Stimulated activated CD8-positive, alpha-beta memory T cell treated with anti-CD3 and anti-CD28 coated beads, Interleukin-7, amount 100 ng/mL, for 1 hour (primary cell): ENCODE measurements at places on chromosomes 13 and 19.

DNA sequence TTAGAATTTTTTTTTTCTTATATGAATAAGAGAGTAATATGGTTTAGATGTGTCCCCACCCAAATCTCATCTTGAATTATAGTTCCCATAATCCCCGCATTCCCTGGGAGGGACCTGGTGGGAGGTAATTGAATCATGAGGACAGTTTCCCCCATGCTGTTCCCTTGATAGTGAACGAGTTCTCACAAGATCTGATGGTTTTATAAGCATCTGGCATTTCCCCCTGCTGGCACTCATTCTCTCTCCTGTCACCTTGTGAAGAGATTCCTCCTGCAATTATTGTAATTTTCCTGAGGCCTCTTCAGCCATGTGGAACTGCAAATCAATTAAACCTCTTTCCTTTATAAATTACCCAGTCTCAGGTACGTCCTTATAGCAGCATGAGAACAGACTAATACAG is 205.7 kb downstream of the MYO16 start:
- DNase-seq = no peak

- DNase-seq = no peak
Observed at GRCh38 chr19:383040-383439, 25.9 kb downstream of the C2CD4C start.

- no peak for DNase-seq
Observed at GRCh38 chr13:30622551-30622950, 4.8 kb downstream of the USPL1 start.

GRCh38 chr13:57558051-57558467 is 73.5 kb upstream of the PCDH17 start:
- DNase-seq = no peak

DNA sequence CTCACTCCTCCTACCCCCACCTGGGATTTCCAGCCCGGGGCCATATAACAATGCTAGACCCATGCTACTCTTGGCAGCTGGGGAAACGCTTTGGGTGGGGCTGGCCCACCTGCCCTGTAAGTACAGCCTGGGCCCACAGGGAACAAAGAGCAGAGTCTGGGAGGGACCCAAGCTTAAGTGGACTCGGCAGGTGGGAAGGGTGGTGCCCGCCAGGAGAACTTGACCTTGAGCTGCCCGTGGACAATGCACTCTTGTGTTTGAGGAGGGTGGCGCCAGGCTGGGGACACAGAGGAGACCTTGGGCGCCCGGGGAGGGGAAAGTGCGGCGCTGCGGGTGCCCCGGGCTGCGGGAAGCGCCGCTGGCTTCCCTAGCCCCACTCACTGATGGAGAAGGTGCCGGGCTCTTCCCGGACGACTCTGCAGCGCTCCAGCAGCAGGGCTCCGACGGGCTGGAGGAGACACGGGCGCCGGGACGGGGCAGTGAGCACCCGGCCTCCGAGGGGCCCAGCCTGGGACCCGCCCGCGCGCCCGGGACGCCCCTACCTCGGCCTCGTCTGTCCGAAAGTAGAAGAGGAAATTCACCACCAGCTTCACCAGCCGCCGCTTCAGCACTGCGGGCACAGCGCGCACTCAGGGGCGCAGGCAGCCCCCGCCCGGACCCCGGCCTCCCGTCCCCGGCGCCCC is 607 bp downstream of the PLEKHJ1 start:
- DNase-seq = no peak

GRCh38 chr13:67148161-67148571 is 82.0 kb downstream of the PCDH9 start:
- no peak for DNase-seq

GRCh38 chr13:103100830-103101229 is 34.6 kb upstream of the SLC10A2 start:
- no peak for DNase-seq

GRCh38 chr13:98188544-98189166 is 11.6 kb upstream of the RNF113B start:
- DNase-seq = no peak

GRCh38 chr19:46745521-46746280 is at the start of gene FKRP:
Gene FKRP (plus strand): TSS chr19:46746057. CDS start chr19:46755451, 9,394 bp downstream.
- no peak for DNase-seq

DNA sequence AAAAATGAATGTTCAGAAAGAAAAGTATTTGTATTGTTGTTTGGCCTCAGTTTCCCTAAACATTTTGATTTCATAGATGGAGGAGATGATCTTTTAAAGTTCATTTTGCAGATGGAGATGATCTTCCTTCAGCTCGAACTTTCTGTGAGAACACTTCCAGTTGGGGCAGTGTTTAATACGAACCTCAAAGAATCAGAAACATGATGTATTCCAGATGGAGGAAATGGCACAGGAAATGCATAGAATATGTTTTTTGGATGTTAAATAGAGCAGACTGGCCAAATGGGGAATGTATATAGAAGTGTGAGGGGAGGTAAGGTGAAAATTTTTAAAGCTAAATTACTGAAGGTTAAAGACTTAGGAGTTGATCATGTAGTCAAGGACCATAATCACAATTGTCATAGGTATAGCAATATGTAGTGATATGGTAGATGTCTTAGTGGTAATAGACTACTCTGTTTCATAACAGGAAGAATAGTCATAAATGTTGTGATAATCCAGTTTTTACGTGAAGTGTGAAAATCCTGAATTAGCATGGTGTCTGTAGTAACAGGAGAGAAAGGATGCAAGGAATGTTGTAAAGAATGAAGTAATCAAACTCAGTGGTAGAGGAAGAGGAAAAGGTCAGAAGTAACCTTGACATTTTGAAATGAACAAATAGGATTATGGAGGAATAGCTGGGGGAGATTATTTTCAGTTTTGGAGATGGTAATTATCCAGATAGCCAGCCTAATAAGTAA is 5.1 kb downstream of the RAP2A start:
- no peak for DNase-seq
